ENCODE measurements at places on chromosomes 3 and 15.

DNA sequence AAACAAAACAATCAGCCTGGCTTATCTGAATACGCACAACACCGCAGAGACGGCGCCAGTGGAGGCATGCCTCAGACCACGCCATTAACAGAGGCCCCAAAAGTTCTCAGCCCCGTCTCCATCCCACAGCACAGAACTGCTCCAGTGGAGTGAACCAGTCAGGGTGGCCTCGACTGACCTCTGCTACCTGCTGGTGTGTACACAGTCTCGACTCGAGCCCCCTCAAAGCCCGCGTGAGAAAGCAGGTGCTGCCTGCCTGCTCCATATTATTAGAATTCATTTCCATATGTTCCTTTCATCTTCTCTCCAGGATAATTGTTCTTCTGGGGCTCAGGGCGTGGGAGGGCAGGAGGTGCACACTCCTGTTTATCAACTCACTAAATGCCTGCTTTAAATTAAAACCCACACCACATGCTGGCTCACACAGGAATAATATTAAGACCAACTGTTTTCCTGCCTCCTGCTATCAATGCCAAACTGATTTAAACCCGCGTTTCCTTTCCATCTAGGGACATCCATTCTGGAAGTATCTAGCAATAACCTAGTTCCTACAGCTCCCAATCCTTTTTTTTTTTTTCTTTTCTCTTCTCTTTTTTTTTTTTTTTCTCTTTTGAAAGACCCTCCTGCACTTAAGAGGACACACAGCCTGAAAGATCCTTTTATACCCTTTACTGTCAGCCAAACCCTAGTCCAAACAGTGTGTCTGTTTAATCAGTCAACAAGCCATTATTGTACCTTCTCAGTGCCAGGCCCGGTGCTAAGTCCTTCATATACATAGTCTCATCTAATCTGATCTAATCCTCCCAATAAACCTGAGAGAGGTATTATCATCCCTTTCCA lies 101.2 kb downstream of the TLE3 start:
- DNase-seq = no peak

GRCh38 chr15:96294766-96295165 lies 35.7 kb upstream of the NR2F2 start:
- no peak for DNase-seq

DNA sequence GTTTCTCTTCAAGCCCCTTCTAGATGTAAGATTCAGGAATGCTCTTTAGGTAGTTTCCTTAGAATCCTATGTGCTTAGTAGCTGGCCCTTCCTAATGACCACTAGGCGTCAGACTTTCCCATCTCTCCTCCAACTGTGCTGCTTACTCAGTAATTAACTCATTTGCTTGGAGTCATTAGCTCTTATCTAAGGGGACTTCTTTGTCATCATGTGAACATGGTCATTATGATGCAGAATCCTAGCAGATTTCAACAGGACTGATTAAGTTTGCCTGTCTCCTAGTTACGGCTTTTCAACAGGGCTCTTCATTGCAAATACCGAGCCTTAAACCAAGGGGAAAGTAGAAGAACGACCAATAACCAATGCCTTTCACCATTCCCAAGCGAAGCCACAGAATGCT lies 46.4 kb downstream of the GJD2 start:
- peak; percentile 34 for DNase-seq

DNA sequence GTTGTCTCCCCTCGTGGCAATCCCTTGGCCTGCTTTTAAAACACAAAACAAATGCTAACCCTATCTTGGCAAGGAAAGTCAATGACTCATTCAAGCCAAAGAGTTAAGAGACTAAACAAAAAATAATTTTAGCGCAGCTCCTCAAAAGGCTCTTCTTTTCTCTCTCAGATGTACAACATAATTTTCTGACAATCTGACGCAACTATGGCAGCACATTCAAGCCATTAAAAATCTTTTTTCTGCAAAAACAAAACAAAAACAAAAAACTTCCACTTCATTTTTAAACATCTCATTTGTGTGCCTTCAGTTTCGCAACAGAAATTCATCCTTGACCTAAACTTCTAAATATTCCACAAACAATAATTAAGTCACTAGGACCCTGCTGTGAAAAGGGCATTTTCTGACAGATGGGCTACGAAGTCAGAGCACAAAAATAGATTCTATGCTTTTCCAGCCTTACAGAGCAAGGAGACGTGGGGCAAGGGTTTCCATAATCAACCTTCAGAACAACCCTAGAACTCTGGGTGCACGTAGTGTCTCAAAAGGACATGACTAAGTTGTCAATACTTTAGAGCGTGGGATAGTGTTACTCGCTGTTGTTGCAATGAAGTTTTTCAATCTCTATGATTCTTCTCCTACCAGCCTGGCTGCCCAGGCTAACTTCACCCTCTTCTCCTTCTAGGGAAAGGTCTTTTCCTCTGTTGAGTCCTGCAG lies 84.3 kb downstream of the MB21D2 start:
- peak; percentile 57 for DNase-seq

GRCh38 chr15:36748366-36749115 lies 169.1 kb downstream of the CDIN1 start:
- no peak for DNase-seq

DNA sequence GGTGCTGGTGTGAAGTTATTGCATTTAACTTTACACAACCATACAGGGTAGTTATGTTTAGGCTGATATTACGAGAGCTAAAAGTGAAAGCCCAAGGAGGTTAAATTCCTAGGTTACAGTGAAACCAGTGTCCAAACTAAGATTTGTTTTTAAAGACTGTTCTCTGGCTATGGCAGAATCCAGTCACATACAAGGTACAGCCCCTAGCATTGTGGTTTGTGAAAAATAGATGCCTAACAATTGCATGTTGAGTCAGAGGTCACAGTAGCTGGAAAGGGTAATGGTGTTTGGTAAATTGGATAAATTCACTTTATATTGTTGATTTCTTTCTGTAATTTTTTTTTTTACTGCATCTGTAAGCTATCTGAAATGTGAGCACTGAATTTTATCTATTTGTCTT lies 614.6 kb upstream of the TBL1XR1 start:
- DNase-seq = no peak

- no peak for DNase-seq
These were observed 34.0 kb downstream of the SPTSSB start for GRCh38 chr3:161337311-161337710.

GRCh38 chr3:129593595-129594339 lies 12.7 kb downstream of the PLXND1 start:
- DNase-seq = no peak

DNA sequence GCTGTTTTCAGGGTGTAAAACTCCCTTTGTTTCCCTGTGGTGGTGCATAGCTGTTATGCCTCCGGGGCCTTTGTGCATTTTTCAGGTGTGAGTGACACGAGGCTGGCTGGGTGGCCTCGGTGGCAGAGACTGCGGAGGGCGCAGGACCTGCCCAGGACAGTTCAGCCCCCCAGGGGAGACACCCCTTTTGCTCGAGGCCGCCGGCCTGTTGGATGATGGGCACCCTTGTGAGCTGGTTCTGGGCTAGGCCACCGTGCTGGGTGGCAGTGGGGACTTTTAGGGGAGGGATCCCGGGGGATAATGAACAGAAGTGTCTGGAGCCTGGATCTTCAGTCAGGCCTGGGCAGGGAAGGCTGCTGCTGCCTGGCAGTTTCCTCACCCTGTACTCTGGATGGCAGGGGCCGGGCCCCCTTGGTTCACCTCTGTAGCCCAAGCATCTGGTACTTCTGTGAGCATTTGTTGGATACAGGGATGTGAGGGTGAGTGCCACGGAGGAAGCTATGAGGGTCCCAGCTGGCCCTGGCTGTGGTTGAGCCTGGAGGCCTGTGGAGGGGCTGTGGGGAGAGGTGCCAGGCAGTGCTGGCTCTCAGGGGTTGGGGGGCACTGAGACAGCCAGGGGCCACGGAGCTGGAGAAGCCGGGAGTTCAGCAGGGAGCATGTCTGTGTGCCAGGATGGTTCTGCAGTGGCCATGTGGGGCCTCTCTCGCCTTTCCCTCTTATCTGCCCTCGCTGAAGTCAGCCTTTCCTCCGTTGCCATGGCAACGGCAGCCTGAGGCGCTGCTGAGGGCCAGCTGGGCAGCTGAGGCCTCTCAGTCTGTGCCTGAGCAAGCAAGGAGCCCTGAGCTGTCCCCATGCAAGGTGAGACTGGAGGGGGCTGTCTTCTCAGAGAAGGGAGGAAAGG lies 49.0 kb downstream of the KY start:
- DNase-seq = peak; percentile 20

DNA sequence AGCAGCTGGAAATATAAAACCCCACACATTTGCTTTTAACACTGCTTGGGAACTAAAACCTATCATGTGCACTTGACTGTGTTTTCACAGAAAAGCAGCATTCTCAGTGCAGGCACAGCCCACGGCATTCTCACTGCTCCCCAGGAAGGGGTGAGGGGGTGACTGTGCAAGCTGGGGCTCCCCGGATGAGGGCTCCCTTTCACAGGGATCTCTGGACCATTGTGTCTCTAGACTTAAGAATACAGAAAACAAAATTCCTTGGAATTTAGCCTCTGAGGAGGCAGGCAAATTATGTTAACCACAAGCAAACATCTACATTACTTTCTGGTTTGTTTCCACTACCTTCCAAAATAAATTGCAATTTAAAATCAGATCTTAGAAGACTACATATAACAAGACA lies 100.3 kb downstream of the FSIP1 start:
- no peak for DNase-seq

DNA sequence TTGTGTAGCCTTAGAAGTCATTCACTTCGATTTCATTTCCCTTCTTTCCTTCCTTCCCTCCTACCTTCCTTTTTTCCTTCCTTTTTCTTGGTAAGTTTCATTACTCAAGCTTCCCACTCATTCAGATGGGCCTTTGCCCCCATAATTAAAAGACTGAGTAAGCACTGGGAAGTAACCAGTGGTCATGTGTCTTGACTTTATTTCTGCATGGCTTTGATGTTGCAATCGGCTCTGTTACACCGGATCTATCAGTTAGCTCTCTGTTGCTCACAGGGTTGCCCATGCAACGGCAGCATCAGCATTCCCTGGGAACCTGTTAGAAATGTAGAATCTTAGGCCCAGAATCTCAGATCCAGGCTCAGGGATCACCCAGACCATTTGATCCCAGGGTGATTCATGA lies 25.6 kb upstream of the LARS2 start:
- no peak for DNase-seq

- no peak for DNase-seq
These were observed 15.3 kb downstream of the ACP3 start for GRCh38 chr3:132332508-132332907.

- DNase-seq = no peak
These were observed 3.5 kb upstream of the POPDC2 start for GRCh38 chr3:119663885-119664284.

DNA sequence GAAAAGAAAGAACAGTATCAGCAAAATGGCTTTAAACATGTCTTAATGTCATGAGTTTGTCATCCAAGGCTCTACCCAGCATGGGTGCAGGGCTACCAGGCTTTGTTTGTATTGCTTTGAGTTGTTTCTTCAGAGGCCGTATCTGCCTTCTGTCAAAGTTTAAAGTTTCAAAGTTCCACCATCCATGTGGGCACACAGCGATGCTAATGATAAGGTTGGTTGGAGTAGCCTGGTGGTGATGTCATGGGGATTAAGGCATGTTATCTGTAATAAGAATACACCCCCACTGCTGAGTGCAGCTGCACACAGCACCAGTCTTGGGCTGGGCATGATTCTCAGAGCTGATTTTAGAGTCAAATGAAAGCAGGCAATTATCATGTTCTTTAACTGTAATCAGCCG lies 72.0 kb upstream of the LRTM1 start:
- DNase-seq = no peak

GRCh38 chr15:60179786-60180391 lies 175.8 kb downstream of the FOXB1 start:
- peak; percentile 16 for DNase-seq

DNA sequence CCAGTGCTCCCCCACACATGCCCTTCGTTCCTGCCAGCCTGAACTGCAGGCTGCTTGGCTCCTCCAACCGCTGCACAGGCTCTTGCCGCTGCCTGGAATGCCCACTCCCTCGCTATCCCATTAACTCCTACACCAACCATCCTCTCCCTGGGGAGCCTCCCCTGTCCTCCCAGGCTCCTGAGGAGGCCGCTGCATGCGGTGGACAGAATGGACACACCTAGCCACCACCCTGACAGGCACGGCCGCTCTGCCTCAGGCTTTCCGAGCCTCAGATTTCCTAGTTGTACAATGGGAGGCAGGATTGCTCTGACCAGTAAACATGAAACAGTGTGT lies 2.3 kb downstream of the PLXNB1 start:
- no peak for DNase-seq

GRCh38 chr3:141059816-141060215 lies 8.7 kb downstream of the SPSB4 start:
- DNase-seq = no peak

All from GM04504 (cell line).